CD14-positive monocyte (primary cell): ENCODE measurements at places on chromosomes 3 and 15.

GRCh38 chr3:162193148-162194095, 696.8 kb downstream of the OTOL1 start:
- DNase-seq: no peak

DNA sequence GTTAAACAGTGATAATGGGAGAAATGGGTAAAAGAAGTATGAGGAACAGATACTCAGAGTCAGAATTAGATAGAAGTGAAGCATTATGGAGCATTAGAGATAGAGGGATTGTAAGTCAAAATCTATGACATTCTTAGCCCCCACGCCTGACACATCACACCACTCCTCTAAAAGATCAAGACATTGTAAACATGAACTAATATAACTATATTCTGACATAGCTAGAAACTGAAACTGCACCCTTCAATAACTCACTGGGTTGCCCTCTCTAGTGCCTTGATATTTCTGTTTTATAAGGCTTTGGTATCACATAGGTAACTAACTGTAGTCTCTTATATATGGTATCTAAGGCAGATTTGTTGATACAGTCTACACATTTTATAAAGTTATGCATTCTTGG, 684.3 kb upstream of the DPPA4 start:
- no peak for DNase-seq

- DNase-seq: no peak
These were observed 12.7 kb downstream of the ARHGEF3 start for GRCh38 chr3:56789076-56789475.

DNA sequence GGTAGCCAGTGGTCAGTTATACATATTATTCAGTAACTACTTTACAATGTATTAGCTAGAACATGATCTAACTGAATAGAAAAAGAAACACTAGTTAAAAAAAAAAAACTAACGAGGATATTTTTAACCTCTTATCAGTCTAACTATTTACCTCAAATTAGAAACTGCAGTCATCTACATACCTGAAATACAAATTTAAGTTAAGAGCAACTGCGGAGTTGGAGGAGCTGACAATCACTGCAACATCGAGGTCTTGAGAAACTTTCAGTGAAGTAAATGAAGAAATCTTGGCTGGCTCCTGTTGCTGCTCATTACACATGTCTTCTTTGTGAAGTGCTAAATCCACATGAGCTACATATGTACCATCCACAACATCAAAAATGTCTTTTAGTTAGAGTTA, 6.5 kb downstream of the SPG11 start:
- no peak for DNase-seq

- DNase-seq: no peak
These were observed 128.4 kb upstream of the RAD18 start for GRCh38 chr3:9091486-9092235.

GRCh38 chr15:60773901-60774300, 295.0 kb upstream of the ICE2 start:
- no peak for DNase-seq

- DNase-seq: no peak
These were observed 28.6 kb downstream of the TASOR start for GRCh38 chr3:56654460-56654859.

DNA sequence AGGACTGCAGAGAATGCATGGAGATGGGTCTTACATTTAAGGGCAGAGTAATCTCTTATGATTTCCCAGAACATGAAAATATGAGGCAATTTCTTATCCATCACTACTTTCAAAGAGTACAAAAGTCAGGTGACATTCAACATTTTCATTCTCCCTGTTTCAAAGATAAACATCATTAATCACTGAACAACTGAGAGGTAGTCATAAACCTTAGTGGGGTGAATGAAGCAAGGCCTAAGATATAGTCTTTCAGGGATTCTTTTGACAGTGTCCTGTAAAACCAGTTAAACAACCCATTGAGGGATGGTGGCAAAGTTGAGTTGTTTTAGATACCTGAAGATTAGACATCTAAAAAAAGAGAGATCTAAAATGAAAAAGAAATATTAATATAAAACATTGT, 271.6 kb upstream of the CBLB start:
- DNase-seq: no peak

DNA sequence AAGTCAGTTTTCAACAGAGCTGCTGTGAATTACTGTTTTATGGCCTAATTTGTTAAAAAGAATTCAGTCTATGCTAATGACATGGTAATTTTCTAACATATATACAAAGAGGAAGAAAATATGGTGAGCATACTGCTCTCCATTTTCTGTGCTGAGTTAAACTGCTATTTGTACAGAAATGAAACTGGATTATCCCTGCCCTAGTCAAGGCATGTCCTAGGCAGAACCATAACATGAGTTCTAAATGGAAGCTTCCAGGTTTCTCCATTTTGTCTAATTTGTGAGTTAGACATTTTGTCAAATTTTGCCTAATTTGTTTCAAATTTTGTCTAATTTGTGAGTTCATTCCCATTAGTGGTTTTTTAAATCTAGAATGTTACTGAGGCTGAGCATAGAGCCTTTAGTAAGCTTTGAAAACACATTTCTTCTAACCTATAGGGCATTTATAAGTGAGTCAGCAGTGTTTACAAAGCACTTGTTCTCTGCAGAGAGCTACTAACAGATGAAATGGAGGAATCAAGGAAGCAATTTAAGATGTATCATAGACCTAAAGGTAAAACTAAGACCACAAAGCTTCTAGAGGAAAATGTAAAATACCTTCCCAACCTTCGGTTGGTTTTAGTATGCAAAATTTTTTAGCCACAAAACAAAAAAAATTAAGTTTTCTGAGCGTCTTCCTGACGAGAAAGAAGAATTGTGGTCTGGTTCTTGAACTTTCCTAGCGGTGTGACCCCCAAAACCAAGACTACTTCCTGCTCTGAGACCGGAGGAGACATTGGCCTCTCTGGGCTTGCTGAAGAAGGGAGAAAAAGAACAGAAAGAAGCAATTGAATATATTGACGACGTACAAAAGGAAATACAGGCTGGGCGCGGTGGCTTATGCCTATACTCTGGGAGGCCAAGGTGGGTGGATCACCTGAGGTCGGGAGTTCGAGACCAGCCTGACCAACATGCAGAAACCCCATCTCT, 9.8 kb downstream of the P2RY14 start:
- DNase-seq: no peak

DNA sequence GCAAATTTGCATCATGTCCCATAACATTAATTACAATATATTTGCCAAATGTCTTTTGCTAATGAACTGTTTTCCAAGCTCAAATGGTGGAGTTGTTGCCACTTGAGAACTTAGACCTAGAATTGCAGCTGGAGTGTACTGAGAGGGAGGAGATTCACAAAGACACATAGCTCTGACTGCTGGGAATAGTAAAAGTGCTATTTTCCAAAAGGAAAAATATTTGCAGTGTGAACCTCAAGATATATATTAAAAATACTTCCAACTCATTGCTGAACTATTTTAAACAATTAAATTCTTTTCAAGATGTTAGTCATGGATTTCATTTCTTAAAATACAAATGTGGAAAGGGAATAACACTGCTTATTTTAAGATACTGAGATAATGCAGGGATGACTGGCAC, 666.8 kb upstream of the ARPP21 start:
- DNase-seq: no peak

DNA sequence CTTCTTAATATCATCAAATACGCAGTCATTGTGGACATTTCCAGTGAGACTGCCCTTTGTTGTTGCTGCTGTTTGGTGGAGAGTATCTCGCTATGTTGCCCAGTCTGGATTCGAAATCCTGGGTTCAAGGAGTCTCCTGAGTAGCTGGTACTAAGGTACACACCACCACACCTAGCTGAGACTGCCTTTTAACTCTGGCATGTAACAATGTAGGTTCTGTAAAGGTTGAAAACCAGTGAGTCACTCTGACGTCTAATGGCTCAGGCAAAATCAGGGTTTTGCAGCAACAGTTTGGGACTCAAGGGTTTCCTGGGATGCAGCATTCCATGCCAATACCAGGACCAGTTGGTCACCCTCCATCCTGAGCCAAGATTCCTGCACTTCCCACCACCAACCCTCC, 52.2 kb downstream of the AQP9 start:
- no peak for DNase-seq

GRCh38 chr3:194961571-194961970, 275.9 kb downstream of the FAM43A start:
- no peak for DNase-seq

DNA sequence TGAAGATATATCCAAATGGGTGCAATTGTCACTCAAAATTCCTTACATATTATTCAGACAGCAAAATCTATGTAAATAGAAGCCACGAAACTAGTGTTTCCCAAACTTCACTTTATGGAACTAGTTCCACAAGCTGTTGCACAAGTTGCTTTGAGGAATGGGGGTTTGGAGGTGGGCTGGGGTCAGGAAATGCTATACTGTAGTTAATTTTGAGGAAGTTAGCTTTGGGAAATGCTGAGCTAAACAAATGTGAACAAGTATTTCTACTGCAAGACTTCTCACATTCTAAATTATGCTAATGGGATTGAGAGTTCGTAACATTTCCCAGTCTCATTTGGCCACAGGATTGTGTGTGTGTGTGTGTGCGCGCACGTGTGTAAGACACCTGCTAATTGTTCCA, 28.7 kb upstream of the SAMMSON start:
- peak; percentile 2 for DNase-seq

GRCh38 chr15:58707397-58707796, 42.1 kb downstream of the ADAM10 start:
- DNase-seq: no peak

DNA sequence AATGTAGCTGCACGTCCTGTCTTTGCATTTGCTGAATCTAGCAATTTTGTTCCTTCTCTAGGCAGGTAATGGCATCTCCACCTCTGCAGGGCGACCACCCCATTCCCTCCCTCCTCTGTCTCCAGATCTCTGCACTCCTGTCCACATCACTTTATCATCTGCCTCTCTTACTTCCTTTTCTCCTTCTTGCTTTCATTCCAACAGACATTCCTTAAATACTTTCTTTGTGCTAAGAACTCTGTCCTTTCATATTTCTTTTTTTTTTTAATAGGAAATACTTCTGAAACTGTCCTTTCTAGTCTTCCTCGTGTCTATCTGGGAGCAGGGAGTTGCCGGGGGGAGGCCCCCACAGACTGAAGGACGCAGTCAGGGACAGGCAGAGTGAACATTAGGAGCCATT, 7.2 kb downstream of the ITIH3 start:
- no peak for DNase-seq

DNA sequence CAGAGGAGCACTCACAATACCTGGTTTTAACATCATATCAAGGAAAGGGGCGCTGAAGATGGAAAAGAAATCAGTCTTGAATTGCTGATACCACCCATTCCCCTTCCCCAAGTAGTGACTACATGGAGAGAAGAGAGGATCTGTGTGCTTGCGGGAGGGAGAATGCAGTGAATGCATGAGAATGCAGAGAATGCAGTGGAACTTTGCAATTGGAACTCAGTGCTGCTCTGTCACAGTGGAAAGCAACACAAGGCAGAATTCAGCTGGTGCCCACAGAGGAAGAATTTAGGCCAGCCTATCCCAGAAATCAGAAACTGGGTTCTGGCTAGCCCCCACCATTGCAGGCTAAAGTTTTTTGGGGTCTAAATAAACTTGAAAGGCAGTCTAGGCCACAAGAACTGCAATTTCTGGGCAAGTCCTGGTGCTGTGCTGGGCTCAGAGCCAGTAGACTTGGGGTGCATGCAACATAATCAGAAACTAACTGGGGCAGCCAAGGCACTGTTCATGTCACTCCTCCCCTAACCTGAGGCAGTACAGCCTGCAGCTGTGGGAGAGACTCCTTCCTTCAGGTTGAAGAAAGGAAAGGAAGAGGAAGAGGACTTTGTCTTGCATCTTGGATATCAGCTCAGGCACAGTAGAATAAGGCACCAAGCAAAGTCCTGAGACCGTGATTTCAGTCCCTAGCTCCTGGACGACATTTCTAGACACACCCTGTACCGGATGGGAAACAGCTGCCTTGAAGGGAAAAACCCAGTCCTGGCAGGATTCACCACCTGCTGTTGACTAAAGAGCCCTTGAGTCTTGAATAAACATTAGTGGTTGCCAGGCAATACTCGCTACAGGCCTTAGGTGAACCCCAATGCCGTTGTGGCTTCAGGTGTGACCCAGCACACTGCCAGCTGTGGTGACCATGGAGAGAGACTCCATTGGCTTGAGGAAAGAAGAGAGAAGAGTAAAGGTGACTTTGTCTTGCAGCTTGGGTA, 329.3 kb downstream of the TBL1XR1 start:
- DNase-seq: no peak

- no peak for DNase-seq
These were observed 222.3 kb upstream of the THBS1 start for GRCh38 chr15:39358441-39359041.

DNA sequence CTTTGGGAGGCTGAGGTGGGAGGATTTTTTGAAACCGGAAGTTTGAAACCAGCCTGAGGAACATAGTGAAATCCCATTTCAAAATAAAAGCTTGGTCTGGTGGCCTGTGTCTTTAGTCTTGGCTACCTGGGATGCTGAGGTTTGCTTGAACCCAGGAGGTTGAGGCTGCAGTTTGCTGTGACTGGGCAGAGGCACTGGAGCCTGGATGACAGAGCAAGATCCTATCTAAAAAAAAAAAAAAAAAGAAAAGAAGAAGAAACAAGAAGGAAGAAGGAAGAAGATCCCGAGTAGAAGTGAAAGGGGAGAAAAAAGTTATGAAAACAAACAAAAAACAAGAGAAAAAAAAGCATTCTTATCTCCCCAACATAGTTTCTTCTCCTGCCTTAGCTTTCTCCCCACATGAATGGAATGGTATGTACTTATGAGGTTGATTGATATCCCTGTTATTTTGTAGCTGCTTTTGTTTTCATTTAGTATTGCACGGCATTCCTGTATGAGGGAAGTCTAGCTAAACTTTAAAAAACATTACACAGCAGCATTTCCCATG, 42.4 kb downstream of the TMEM40 start:
- no peak for DNase-seq

DNA sequence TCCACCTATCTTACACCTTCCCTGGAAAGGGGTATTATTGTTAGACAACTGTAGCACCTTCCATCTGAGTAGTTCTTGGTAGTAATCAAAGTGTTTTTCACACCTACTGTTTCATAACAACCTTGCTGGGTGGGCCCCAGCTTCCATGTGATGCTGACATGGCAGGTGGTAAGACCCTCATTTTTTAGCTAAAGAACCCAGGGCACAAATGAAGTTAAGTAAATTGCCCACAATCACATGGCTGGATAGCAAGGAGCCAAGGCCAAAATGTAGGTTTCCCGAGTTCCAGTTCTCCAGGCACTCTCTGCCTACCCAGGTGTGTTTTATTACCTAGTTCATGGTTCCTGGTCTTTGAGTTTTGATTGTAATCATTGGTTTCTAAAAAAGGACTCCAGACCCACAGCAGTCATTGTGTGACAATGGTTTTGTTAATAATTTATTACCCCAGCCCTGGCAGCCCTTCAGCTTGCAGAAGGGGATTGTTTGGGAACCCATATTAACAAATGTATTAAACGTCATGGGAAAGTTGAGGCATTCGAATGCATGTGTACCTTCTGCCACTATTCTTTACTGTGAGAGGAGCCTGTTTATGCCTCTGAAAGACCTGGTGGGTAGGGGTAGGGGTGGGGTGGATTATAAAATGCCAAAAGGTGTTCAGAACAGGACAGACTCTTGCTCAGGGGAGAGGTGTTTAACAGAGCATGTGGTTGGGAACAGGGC, 222.2 kb upstream of the BHLHE40 start:
- no peak for DNase-seq
